ENCODE measurements at places on chromosomes 5 and 9.

- no peak for DNase-seq
Observed at GRCh38 chr5:135185481-135186065, 151.5 kb upstream of the PITX1 start.

DNA sequence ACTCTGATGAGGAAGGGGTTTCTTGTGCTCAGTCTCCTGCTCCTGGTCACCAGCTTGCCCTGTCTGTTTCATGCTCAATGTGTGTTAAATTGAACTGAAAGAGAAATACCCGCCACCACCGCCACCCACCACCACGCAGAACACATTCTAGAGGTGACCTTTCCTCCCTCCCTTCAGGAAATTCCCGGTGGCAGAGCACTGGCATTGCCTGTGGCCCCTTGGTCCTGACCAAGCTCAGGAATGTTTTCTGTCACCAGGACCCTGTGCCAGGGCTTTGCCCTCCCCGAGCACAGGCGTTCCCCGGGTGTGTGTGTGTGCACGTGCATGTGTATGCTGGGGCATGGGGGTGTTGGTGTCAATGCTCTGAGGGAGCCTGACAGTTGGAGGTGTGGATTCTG, 10.2 kb upstream of the SLC25A51 start:
- no peak for DNase-seq

GRCh38 chr5:173940269-173940668, 48.7 kb upstream of the C5orf47 start:
- no peak for DNase-seq

GRCh38 chr5:81427566-81427965, 33.6 kb upstream of the ACOT12 start:
- DNase-seq = no peak

DNA sequence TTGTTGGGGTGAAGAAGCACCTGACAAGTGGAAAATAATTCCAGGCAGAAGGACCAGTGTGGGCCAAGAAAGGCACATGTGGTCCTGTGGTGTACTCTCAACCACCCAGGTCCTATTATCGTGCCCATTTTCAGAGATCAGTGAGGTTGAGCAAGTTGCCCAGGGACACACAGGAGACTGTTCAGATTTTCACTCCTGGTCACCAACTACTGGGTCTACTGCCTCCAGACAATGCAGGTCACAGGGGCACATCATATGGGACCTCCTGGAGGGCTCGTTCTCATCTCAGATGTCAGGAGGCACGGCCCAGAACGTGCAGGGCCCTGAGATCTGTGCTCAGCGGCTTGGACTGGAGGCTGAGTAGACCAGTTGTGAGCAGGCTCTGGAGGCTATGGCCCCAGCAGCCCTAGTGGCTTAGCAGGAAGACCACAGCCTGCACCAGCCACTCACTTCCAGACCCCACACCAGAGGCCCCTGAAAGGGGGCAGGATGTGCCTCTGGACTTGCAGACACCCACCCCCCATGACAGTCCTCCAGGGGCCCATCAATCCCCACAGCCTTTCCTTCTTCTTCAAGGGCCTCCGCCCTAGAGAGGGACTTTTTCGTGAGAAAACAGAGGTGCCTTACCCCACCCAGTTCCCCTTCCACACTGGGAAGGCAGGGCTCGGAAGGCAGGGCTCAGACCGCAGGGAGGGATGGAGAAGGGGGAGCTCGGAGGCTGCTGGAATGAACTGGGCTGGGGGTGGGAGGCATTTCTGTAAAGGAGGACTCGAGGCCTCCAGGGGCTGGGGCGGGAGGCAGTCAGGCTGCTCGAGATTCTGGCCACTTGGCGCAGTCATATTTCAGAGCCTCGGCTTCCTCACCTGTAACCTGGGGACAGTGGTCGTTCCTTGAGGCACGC, 82.7 kb upstream of the NEURL1B start:
- DNase-seq = no peak

DNA sequence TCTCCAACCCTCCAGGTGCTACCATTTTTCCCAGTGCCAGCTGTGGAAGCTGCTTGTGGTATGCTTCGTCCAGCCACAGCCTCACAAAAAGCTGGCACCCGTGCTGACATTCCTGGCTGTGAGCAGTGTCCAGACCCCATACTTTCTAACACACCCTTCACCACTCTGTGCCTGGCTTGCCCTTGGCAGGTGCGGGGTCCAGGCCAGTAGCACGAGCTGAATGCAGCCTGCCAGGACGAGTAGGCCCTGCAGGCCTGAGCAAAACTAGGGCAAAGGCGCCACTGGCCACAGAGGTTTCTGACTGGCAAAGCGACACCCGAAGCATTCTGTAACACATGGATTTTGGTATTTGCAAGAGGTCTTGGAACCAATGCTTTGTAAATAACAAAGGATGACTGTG, 26.0 kb upstream of the GHR start:
- no peak for DNase-seq

GRCh38 chr5:1526681-1527131, 2.9 kb upstream of the LPCAT1 start:
- DNase-seq = no peak

- DNase-seq = no peak
Observed at GRCh38 chr5:134566741-134567221, 41.3 kb downstream of the JADE2 start.

DNA sequence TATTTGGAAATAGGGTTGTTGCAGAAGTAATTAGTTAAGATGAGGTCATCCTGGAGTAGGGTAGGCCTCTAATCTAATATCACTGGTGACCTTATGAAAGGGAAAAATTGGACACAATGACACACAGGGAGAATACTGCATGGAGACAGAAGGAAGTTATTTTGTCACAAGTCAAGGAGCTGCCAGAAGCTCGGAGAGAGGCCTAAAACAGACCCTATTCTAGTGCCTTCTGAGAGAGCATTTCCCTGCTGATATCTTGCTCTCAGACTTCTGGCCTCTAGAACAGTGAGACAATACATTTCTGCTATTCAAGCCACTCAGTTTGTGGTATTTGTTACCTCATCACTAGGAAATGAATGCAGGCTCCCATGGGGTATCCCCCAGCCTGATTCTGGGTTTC, 332.9 kb downstream of the CSNK1G3 start:
- no peak for DNase-seq

GRCh38 chr9:96464426-96464825, 14.5 kb downstream of the HABP4 start:
- DNase-seq = no peak

DNA sequence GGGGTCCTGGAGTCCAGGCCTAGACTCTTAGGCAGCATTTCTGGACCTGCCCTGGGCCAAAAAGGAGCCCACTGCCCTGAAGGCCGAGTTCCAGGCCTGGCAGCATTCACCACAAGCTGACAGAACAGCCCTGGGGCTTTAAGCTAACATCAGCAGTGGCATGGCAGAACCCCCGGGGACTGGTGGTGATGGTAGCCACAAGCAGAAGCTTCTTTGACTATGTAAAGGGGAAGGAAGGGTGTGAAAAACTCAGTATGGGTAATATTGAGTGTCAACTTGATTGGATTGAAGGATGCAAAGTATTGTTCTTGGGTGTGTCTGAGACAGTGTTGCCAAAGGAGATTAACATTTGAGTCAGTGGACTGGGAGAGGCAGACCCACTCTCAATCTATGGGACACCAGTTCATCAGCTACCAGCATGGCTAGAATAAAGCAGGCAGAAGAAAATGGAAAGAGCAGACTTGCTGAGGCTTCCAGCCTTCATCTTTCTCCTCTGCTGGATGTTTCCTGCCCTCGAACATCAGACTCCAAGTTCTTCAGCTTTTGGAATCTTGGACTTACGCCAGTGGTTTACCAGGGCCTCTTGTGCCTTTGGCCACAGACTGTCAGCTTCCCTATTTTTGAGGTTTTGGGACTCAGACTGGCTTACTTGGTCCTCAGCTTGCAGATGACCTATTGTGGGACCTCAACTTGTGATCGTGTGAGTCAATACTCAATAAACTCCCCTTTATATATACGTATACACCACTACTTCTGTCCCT, 661.0 kb upstream of the C9orf72 start:
- no peak for DNase-seq

GRCh38 chr9:116287721-116288120, 134.1 kb downstream of the PAPPA start:
- DNase-seq = no peak

DNA sequence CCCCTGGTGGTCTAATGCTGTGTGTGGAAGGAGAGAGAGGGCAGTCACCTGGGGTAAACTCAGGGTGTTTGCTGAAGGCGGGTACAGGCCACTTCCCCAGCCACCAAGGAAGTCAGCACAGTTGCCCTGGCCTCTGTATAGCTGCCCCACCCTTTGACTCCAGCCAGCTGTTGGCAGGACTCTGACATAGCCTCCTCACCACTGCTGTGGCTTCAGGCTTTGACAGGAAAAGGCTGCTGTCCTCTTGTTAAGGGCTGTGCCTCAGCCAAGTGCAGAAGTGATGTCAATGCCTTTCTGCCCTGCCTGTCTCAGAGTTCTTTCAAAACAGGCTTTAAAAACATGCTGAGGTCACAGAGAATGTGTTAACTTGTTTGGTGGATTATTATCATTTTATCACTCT, 487.2 kb upstream of the KLF4 start:
- no peak for DNase-seq

- DNase-seq = no peak
Observed at GRCh38 chr5:52759331-52759730, 28.4 kb upstream of the ITGA1 start.

DNA sequence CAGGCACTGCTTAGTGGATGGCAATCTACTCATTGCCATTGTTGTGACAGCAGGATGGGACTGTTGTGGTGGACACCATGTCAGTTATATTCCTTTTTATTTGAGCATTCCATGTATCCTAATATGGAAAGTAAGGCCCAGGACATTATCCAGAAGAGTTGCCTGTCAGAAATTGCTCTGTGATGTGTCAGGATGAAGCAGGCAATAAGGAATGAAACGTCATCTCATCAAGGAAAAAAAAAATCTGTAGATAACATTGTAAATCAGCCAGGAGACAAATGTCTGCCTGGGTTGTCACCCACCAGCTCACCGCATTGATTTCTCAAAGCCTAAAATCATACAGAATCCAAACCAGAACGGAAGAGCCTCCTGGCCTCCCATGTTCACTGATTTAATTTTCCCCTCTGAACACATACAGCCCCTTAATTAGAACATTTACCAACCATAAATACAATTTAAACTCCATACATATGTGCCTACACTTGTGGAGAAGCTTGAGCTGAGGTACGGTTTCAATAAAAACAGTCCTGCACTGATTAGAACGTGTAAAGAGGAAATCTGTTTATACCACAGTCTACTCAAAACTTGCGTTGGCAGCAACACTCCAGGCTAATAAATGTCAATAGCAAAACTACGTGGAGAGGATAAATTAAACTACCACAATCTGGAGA, 73.9 kb downstream of the FOXD1 start:
- no peak for DNase-seq

- DNase-seq = no peak
Observed at GRCh38 chr5:172137046-172137445, 51.0 kb downstream of the STK10 start.

DNA sequence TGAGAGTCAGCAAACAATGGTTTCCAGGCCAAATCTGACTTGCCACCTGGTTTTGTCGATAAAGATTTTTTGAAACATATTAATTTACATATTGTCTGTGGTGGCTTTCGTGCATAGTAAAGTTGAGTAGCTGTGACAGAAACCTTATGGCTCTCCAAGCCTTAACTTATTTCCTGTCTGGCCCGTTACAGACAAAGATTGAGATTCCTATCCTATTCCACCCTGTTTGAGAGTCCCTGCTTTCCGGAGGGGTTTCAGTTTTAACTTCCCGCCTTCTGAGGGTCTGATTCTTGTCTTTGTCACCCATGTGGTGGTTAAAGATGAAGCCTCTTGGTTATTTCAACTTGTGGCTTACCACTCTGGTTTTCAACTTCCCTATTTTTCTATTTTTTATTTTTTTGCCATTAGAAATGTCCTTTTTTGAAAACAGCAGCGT, 11.4 kb downstream of the OTULIN start:
- DNase-seq = no peak

- no peak for DNase-seq
Observed at GRCh38 chr9:99269416-99269815, 47.3 kb downstream of the SEC61B start.

DNA sequence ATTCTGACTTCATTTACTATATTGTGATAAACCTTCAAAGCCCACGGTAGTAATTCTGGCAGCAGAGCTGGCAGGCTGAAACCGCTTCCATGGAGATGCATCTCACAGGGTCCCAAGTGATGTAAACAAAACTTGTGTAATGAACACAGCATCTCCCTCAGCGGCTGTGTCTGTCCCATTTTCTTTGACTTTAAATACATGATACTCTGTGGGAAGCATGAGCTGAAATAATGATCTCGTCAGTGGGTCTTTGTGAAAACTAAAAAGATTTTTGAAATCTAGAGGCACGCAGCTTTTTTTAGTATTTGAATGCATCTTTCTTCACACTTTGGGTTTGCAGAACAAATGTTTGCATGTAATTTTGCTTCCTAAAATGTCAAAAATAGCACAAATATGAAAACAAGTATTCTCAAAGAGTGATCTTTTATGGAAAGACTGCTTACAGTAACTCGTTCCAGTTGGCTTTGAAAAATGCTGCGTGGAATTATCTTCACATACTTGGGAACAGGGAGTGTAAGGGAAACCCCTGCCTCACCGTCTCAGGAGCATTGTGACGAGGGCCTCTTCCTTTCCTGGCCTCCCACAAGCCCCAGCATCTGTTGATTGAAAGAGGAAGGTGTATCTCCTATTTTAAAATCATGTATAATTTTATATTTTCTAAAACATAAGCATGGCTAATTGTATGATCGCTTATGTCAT, 18.1 kb upstream of the LPCAT1 start:
- DNase-seq = no peak

DNA sequence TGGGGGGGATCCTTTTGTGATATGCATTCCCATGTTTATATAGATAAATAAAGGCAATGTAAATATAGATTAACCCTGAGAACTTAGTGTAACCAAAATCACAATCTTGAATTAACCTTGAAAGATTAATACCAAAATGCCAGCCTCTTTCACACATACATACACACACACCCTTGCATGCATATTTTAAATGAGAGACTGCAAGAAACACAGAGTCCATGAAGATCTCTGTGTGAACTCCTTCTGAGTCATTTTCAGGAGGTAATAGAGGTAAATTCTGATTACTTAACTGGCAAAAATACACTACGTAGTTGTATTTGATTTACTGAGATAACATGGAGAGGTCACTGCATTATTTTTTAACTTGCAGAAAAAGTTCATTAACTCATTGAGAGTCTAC, 118.0 kb downstream of the SLF1 start:
- no peak for DNase-seq

DNA sequence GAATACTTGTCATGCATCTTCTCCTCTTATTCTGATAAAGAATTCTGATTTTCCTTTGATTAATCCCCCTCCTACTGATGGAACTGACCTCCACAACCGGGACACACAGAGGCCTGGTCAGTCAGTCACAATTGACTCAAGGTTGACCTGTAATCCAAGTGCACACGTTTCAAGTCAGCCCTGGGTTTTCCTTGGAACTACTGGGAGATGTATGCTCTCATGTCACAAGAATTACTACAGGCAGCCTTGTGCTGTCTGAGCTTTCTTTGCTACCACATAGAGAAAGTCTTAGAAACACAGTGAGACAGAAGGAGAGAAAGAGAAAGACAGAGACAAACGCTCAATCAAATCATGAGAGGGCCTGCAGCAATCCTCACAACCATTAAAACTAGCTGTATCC, 345.8 kb downstream of the PDE4D start:
- no peak for DNase-seq

- DNase-seq = no peak
Observed at GRCh38 chr9:127177665-127178265, 55.3 kb upstream of the ANGPTL2 start.
